Upper lobe of left lung (tissue), 6 donors: ENCODE measurements at places on chromosomes 5 and 9.

GRCh38 chr9:38392235-38393127, at the start of gene ALDH1B1:
Gene ALDH1B1 (plus strand): TSS chr9:38392702. CDS start chr9:38395749, 3,047 bp downstream.
- peak; percentile 88 for DNase-seq

GRCh38 chr5:100787648-100788047, 115.4 kb downstream of the ST8SIA4 start:
- DNase-seq = no peak

DNA sequence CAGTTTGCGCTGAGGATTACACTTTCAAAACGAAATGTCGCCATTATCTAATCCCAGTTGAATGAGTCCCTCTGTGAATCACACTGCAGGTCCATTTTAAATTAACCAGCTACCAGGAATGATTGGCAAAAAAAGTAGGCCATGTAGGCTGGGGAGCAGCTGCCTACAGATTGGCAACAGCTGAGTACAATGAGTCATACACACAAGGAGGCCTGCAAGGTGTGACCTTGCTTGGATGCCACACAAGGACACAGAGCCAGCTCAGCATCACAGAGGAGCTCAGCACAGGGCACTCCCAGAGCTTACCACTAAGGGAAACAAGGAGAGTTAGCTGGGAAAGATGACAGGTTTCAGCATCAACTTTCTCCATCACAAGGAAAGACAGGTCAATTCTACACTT, 12.9 kb downstream of the HAVCR1 start:
- DNase-seq = no peak

DNA sequence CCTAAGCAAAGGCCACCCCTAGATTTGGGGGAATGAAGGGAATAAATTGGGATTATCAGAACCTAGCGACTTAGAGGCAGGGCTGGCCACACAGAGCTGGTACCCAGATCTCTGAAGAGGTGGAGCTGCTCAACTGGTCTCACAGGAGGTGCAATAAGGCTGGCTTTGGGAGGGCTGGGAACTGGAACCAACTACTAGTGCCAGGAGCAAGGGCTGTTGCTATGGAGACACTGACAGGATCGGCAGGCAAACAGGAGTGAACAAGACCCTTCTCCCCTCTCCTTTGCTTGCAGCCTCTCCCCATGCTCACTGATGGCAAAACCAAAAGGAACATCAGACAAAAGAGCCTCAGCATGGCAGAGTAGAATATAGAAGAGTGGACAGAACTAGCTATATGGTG, 17.0 kb upstream of the WHRN start:
- DNase-seq = no peak

GRCh38 chr9:6782981-6783380, 25.2 kb downstream of the KDM4C start:
- no peak for DNase-seq

- DNase-seq = no peak
Observed at GRCh38 chr5:141683596-141684141, 1.6 kb upstream of the ARAP3 start.

- DNase-seq = no peak
Observed at GRCh38 chr5:146107901-146108300, 2.5 kb upstream of the PLAC8L1 start.

DNA sequence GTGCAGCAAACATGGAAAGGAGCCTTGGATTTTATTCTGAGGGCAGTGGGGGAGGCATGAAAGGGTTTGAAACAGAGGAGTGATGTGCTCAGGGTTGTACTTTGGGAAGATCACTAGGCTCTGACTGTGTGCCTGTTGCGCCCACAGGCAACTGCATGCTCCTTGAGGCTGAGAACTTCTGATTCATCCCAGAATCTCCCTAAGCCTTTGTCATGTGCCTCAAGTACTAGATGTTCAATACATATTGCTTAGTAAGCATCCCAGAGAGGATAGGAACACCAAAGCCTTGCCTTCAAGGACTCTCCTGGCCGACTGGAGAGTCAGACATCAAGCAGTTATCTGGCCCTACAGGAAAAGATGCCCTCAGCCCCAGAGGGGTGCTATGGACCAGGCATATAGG, 54.1 kb downstream of the ARHGEF37 start:
- no peak for DNase-seq

- DNase-seq = peak; percentile 47
Observed at GRCh38 chr9:36317766-36318165, 59.5 kb upstream of the GNE start.

DNA sequence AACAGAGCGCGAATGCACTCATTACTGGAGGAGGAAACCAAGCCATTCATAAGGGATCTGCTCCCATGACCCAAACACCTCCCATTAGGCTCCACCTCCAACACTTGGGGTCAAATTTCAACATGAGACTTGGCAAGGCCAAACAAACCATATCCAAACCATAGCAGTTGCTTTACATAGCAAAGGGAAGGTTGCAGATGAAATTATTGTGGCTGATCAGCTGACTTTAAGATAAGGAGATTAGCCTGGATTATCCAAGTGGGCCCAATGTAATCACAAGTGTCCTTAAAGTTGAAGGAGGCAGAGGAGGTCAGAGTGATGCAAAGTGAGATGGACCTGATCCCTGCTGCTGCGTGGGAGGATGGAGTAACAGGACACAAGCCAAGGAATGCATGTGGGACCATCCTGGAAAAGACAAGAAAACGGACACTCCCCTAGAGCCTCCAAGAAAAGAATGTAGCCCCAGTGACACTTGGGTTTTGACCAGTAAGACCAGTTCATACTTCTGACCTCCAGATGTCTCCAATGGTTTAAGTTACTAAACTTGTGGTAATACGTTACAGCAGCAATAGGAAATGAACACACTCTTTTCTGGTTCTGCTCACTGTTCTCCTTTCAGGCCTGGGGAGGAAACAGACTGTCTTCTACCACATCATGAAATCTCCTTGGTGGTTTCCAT, 167.3 kb downstream of the GNAQ start:
- DNase-seq = no peak

DNA sequence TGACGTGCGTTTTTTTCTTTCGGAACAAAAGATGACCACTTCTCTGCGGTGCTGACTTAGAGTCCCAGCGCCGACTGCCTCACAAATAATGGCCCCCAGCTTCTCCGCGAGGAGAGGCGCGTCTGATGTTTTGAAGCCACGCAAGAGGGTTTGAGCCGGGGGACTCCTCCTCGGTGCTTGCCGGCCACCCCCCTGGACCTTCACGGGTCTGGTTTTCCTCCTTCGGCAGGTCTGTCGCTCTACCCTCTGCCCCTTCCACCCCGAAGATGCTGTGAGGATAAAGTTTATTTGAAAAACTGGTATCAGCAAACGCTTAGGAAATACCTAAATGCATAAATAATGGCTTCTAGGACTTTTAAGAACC, 584 bp downstream of the USP20 start:
- no peak for DNase-seq

GRCh38 chr5:16135506-16135905, 44.1 kb downstream of the MARCHF11 start:
- no peak for DNase-seq

DNA sequence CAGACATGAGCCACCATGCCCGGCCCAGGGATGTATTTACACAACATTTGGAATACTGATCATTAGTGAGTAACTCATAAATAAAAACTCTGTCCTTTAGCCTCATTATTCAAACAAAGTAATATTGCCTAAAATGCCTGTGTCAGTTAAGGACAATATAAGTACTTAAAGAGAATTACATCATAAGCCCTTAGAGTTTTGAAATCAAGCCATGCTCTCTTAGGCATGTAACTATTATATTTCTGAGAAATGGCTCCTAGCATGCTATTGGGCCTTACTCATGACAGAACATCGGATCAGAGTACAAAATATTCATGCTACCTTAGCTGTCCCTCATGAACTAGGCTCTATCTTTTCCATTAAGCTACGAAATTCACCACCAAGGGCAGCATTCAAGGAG, 309.3 kb downstream of the CHSY3 start:
- no peak for DNase-seq

- no peak for DNase-seq
Observed at GRCh38 chr5:110361471-110361870, 365.0 kb downstream of the TMEM232 start.

- no peak for DNase-seq
Observed at GRCh38 chr9:110364451-110364850, 26.8 kb upstream of the TXNDC8 start.

DNA sequence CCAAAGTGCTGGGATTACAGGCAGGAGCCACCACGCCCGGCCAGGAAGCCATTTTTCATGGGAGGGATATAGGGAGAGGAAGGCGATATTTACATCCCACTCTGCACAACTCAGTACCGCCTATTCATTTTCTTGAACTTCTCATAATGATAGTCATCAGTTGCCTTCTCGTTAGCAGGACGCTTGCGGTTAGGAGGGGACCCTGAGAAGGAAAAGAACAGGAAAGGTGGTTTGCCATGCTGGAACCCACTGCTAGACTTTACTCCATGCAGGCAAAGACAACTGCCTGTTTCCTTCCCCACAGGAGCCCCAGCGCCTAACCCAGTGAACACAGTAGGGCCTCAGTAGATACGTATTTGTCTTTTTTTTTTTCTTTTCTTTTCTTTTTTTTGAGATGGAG, 4.1 kb upstream of the TOR1A start:
- no peak for DNase-seq

GRCh38 chr5:19771174-19771835, 216.7 kb downstream of the CDH18 start:
- DNase-seq = no peak

GRCh38 chr9:15146268-15146700, 160.7 kb downstream of the TTC39B start:
- DNase-seq = no peak

DNA sequence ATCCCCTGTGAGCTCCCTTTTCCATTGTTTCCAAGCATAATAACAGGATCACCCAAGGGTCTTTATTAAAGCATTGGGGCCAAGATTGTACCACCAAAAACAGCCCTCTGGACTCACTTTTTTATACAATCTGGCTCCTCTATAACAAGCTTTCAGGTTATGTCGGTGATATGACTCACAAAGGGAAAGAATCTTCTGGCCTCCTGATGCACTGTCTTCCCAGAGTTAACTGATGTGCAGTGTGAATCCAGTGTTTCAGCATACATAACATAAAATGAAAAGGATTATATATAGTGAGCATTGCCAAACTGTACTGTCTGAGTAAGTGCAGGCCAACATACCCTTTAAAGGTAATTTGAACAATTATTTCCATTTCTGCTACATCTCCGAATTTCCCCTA, 33.9 kb upstream of the MAN2A1 start:
- no peak for DNase-seq

GRCh38 chr5:180869587-180869986, 8.5 kb upstream of the ZFP62 start:
- no peak for DNase-seq

DNA sequence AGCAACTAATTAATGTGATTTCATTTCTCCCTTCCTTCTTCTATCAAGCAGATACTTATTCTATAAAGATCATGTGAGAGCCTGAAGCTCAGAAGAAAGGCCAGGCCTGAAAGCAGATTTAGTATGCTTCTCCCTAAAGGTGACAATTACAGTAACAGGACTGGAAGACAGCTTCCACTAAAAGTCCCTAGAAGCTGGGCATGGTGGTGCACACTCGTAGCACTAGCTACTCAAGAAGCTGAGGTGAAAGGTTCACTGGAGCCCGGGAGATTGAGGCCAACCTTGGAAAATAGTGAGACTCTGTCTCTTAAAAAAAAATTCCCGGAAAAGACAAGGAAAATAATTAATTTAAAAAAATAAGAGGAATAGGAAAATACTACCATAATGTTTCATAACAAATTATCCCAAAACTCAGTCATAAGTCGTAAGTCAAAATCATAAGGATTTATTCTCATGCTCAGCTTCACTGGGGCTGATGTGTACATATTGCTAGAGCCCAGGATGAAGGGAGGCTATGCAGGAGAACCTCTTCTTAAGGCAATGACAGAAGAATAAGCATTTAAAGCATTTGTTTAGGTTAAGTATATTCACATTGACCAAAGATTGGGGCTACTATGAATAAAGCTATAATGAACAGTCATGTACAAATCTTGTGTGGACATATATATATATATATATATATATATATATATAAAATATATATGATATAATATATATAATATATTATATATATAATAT, 210.8 kb upstream of the SMARCA2 start:
- DNase-seq = no peak

- DNase-seq = no peak
Observed at GRCh38 chr5:26024774-26025173, 1013.6 kb downstream of the CDH9 start.

GRCh38 chr9:137333016-137333671, 31.1 kb upstream of the NRARP start:
- DNase-seq = no peak

DNA sequence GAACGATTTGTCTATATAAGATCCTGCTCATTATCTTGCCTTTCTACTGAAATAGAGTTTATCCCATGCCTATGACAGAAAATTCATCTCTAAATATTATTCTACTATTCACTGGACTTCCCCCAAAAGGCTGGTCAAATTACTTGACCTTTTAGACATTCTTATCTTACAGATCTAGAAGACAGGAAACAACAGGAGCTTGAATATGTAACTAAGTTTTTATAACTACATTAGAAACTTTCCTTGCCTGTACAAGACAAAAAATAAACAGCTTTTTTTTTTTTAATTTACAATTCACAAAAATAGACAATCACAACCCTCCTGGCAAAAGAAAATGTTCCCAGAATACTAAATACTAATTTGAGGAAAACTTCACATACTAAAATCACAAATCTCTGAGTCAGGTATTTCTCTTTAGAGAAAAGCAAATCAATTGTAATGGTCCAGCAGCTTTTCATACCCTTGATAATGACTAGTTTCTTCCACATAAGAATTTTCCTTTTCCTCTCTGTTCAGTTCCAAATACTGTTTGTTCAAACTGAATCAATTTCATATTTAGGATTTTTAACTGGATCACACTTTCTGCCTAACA, 68.6 kb downstream of the MLLT3 start:
- DNase-seq = no peak

DNA sequence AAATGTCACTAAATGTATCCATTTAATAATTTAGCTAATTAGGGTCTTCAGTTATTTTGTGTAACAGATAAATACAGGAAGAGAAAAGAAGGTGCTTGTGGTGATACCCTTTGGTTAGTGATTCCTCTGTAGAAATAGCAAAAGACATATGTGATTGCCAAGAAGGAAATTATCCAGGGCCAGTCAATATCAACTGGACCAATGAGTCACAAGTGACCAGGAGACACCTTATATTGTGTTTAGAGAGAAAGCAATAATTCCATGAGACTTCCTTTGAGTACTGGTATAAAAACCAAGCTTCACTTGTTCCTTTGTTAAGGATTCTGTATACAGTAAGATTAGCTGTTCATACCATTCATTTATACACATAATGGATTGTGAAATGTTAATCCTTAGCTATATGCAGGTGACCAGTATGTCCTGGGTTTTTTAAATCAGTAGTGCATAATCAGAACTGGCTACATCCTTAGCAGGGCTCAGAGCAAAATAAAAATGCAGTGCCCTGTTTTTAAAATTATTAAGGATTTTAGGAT, 11.7 kb upstream of the F2R start:
- no peak for DNase-seq

DNA sequence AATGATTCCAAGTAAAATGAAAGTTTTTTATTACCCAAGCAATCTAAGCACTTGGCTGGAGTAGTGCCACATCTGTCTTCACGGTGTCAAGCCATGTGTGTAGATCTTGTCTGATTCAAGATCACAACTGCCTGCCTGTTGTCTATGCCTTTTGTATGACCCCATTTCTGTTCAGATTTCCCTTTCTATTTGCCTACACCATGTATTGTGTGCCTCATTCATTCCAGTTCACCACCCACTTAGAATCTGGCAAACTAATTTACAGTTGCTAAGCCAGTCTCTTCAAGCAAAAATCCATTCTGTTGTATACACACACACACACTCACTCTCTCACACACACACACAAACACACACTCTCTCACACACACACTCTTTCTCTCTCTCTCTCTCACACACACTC, 33.7 kb downstream of the GLDC start:
- no peak for DNase-seq
